ENCODE measurements at places on chromosomes 16 and 17. TPM values are rescaled to one million over a fixed set of nuclear protein-coding genes. Genes with fewer than 3 reads are reported as not detected.
A peak's percentile ranks its signal among the peaks of the same experiment; 100 is the strongest.

The FBXO39 gene
- 0.12 TPM for polyA plus RNA-seq

The FLYWCH1 gene
- 15.1 TPM for polyA plus RNA-seq

The RGS11 gene
- polyA plus RNA-seq, result 0.33 TPM

The ZDHHC7 gene
- polyA plus RNA-seq, result 136 TPM

- no peak for DNase-seq
Measured at GRCh38 chr17:60542071-60542470, 16.0 kb upstream of the APPBP2 start.

GRCh38 chr16:12906271-12906670, 4.9 kb downstream of the SHISA9 start:
- DNase-seq, result no peak

DNA sequence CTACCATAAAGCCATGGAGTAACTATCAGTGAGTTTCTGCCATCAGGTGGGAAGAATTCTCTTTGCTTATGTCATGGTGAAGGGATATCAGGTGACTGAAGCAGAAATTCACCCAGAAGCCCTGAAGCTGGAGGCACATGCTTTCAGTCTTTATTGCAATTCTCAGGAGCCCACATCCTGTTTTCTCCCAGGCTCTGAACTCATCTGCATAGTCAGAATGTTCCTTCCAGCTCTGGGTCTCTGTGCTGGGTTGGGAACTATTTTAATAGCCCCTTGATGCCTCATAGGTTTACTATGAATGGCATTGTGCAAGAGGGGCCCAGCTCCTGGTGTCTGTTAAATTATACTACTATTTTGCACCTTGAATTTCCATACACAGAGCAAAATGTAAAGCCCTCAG, 198.4 kb upstream of the SOX9 start:
- no peak for DNase-seq

GRCh38 chr16:27401768-27402568, at the start of gene IL21R:
Gene IL21R (plus strand): TSS chr16:27402174. CDS start chr16:27430072, 27,898 bp downstream.
- DNase-seq, result no peak

DNA sequence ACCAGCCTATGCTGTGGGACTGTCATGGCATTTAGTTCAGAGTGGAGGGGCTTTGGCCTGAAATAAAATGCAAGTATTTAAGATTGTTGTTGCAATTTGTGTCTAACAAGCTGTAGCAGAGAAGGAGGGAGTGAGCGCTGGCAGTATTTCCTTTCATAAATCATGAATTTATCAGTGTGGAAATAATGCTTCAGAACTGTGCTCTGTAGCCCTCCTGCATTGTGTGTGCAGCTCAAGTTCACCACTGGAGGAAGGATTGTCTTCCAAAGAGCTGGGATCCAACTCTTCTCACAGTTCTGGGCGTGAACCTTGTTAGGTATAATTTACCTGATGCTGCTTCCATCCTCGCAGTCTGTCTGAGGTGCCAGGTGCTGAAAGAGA, 15.1 kb downstream of the SNX11 start:
- no peak for DNase-seq

GRCh38 chr17:56884483-56885311, 29.2 kb downstream of the TRIM25 start:
- DNase-seq, result no peak

GRCh38 chr17:82356845-82357355, 2.1 kb upstream of the TEX19 start:
- no peak for DNase-seq

DNA sequence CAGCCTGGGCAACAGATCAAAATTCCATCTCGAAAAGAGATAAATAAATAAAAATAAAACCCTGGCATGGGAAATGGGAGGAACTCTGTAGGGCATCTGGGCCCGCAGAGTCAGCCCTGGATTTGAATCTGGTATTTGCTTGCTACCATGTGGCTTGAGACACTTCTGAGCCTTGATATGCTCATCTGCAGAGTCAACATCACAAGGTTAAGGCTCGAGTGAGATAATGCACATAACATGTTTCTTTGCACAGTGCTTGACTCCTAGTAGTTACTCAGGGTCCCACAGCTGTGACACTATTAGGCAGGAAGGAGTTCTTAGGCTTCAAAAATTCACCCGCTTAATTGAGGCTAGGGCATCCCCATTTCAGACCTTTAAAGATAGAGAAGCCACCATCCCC, 21.3 kb downstream of the CDK5RAP3 start:
- no peak for DNase-seq

DNA sequence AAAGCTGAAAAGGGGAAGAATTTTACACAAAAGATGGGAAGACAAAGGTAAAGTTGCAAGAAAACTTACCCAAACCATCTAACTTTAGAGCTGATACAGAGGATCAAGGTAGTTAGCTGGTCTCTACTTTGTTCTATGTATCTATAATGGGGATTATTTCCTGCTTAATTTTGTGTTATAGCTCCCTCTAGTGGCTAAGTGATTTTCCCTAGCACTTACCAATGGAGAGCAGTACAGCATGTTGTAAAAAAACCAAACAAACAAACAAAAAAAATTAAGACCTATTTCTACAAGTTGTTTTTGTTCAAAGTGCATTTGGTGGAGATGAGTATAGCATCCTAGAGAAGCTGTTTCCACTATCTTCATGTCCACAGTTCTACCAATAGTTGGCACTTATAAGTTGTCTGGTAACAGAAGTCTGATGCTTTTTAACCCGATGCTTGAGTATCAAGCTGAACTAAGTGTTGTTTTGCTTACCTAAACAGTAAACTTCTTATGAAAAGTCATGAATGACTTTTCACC, 7.5 kb downstream of the SRSF1 start:
- peak; percentile 57 for DNase-seq

GRCh38 chr16:10935226-10935915, 6.9 kb downstream of the DEXI start:
- DNase-seq, result no peak

DNA sequence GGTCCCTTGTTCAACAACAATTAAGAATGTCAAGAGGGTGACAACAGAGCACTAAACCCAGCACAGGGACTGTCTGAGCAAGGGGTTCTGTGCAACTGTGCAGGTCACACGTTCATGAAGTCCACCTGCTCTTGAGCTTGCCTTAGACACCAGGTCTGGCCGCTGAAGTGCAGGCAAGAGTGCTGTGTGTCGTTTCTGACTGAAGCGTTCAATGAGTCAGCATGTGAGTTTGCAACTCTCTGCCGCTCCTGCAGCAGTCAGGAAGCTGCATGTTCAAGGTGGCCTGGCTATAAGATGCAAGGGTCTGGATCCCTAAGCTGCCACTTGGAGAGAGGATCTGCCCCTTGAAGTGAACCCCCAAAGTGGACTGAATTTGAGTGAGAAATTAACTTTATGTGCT, 332.7 kb upstream of the HSBP1 start:
- DNase-seq, result no peak

GRCh38 chr17:70912716-70913485, 743.6 kb downstream of the KCNJ2 start:
- no peak for DNase-seq
